ENCODE measurements at places on chromosomes 13 and 19.

DNA sequence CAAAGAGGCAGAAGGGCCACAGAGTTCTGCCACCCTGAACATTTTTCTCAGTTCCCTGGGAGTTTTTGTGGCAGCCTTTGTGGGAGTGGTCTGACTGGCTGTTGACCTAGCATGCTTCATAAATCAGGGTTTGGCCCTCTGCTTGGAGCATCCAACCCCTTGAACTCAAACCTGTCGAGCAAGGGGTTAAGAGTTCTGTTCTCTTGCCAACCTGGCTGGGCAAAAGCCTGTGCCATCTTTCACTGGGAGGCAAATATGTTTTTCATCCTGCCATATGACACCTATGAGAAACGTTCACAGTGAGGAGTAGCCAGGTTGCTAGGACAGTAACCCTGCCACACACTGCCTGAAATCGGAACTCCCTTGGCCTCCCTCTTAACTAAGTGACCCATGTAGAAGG, 7.7 kb upstream of the TEX26 start:
- DNase-seq = no peak

DNA sequence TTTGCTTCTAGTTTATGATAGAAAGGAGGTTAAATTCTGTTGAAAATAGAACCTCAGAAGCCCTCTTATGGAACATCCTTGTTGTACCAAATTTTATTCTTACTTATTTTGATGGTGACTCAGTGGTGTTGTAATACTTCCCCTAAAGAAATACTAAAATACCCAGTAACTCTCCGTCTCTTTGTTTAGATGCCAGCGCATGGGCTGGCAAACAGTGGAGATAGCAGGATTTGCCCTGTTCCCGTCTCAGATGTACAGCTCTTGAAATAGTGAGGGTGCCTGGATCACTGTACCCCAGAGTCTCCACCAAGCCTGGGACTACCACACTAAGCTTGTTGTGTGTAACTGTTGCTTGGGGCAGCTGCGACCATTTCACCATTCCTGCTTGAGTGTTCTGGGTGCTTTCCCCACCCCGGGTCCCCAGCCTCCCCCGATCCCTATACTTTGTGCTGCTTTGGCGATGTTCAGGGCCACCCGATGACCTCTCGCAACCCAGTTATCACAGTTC, 67.0 kb upstream of the TEX29 start:
- DNase-seq = no peak

DNA sequence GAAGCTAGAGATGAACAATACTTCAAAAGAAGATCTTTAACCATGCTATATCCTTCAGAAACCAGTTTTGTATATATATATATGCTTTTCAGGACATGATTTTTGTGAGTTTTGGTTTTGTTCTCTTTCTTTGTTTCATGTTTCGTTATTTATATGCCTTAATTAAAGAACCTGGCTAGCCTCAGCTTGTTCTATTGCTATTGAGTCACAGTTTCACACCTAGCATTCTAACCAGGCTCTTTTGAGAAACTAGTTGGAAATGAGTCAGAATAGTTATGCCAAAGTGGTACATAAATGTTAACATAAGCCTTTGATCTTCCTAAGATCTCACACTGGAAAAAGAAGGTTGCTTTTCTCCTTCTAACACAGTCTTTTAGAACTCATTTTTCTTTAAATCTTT, 1925.2 kb downstream of the OLFM4 start:
- no peak for DNase-seq

DNA sequence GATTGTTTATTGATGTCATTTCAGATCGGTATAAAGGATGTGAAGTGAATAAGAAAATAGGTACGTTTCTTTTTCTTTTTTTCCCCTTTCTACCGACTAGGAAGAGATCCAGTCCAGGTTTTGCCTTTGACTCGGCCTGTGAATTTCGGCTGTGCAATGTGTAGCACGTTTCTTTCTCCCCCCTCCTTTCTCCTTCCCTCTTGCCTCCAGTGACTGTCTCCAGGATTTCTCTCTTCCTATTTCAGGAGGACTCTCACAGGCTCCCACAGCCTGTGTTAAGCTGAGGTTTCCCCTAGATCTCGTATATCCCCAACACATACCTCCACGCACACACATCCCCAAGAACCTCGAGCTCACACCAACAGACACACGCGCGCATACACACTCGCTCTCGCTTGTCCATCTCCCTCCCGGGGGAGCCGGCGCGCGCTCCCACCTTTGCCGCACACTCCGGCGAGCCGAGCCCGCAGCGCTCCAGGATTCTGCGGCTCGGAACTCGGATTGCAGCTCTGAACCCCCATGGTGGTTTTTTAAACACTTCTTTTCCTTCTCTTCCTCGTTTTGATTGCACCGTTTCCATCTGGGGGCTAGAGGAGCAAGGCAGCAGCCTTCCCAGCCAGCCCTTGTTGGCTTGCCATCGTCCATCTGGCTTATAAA, at the start of gene GPC6:
Gene GPC6 (plus strand): TSS at position 185 of the 657 bp plus-strand sequence.
- DNase-seq = no peak

DNA sequence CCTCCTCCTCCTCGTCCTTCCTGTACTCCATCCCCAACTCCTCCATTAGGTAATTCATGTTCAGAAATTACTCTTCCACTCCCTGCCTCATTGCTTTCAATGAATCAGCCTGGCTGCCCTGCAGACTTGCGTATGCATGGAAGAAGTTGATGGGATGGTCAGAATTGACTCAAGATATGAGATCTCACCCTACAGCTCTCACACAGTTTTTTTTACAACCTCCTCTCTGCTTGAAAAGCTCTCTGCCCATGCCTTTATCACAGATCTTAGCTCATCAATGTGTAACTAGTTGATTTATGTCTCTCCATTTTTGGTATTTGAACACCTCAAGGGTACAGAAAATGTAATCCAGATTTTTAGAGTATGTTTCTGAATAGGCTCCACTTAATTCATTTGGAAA, 506.9 kb downstream of the TBC1D4 start:
- no peak for DNase-seq

DNA sequence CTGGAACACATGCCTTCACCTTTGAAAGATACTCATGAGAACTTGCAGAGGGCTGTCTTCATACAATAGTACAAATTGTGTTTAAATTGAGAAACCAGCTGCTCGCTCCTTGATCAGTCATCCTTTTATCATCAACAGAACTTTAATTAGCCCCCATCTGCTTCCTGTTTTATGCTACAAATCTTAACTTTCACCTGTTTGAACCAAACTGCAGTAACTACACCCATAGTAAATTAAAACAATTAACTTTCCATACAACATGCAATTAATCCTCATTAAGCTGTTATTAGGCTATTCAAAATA, 85.2 kb downstream of the FOXO1 start:
- DNase-seq = no peak

- DNase-seq = no peak
Observed at GRCh38 chr13:23993680-23993985, 96.3 kb upstream of the C1QTNF9B start.

GRCh38 chr19:2477732-2478191, 1.8 kb downstream of the GADD45B start:
- no peak for DNase-seq

DNA sequence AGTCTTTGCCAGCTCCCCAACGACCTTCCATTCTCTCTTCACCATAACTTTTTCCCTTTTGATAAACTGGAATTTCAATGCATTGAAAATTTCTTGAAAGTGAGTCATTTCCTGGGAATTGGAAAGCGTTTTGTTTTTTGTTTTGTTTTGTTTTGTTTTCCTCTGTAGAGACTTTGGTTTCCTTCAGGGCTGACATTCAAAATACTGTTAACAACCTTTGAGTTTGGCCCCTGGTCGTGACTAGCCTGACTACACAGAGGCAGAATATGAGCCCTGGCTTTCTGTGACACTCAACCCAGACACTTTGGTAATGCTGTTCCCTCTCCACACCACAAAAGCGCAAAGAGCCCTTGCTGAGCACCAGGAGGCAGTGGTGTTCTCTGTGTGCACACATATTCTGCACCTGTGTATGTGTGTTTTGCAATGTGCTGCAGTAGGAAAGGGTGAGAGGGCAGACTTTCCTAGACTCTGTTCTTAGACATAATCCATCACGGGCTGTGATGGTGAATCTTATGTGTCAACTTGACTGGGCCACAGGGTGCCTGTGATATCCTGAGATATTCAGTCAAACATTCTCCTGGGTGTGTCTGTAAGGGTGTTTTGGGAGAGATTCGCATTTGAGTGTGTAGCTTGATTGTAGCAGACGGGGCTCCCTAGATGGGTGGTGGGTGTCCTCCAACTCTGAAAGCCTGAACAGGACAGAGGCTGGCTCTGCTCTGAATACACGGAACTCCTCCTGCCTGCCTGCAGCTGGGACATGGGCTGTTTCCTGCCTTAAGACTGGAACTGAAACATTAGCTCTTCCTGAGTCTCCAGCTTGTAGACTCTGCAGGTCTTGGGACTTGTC, 29.5 kb upstream of the ANKRD10 start:
- no peak for DNase-seq

Data from effector memory CD4-positive, alpha-beta T cell (primary cell).